ENCODE measurements at places on chromosomes 5 and 9.

GRCh38 chr9:119839888-119840287 lies 470.7 kb upstream of the BRINP1 start:
- no peak for DNase-seq

DNA sequence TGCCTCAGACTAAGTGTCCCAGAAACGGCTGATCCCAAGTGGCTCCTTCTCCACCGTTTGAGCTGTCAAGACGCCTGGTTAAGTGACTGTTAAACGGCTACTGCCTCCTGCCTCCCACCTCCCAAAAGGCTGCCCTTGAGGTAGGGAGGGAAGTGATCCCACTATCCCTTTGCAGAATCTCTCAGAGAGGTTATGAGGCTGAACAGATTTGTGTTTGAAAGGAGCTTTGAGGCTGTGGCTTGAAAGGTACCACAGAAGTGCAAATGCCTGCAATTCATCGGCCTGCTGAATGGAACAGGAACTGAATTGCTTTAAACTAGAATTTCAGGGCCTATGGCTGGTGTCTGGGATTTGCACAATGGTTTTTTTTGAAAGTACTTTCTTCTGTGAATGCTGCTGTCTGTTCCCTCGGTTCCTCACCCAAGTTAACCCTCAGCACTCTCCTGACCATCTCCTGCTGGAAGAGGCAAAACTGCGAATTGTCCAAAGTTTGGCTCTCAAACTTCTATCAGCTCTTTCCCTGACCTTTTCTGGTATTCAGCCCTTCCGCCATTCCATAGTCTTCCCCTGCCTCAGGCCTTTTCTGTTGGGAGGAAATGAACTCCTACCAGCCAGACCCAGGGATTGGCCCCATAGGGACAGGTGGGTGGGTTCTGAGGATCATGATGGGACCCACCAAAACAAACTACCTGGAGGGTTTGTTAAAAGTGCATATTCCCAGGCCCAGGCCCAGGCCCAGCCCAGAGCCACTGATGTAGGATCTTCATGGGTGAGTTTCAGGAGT lies 453.3 kb downstream of the KDM4C start:
- DNase-seq: no peak

DNA sequence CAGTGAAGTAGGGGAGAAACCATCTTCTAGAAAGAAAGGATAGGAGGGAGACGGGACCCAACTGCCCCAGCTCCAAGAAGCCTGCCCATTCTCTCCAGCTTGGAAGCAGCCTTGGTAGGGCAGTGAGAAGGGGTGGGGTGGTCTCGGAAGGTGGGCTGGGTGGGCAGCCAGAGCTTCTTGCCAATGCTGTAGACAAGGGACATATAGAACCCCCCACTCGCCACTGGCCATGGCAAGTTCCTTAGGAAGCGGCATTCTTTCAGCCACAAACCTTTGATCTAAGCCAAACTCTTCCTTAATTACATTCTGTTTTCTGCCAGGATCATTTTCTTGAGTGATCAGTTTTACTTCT lies 90.2 kb downstream of the PSD2 start:
- DNase-seq: no peak

GRCh38 chr5:60540856-60541805 lies 158.8 kb downstream of the DEPDC1B start:
- no peak for DNase-seq

DNA sequence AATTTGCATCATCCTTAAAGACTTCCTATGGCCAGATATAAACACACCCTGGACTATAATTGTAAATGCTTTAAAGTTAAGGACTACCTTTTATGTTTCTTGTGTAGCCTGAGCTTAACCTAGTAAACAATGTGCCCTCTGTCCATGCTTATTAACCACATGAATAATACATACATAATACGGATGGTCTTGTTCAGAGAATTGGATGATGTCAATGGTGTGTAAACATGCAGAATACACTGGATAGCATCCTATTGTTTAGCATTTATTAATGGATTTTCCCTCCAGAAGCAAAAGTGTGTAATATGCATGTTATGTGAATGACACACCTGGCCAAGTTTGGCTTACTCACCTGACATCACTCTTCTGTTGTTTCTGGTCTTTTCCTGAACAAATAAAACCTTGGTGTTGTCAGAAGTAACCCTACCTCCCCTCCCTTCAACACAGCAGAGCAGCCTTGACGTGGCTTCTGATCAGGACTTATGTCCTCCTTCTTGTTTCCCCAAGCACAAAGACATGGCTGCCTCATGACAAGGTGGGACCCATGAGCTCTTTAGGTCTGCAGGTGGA lies 517.9 kb downstream of the MTRR start:
- DNase-seq: no peak

GRCh38 chr5:77881528-77881927 lies 105.4 kb upstream of the TBCA start:
- no peak for DNase-seq

DNA sequence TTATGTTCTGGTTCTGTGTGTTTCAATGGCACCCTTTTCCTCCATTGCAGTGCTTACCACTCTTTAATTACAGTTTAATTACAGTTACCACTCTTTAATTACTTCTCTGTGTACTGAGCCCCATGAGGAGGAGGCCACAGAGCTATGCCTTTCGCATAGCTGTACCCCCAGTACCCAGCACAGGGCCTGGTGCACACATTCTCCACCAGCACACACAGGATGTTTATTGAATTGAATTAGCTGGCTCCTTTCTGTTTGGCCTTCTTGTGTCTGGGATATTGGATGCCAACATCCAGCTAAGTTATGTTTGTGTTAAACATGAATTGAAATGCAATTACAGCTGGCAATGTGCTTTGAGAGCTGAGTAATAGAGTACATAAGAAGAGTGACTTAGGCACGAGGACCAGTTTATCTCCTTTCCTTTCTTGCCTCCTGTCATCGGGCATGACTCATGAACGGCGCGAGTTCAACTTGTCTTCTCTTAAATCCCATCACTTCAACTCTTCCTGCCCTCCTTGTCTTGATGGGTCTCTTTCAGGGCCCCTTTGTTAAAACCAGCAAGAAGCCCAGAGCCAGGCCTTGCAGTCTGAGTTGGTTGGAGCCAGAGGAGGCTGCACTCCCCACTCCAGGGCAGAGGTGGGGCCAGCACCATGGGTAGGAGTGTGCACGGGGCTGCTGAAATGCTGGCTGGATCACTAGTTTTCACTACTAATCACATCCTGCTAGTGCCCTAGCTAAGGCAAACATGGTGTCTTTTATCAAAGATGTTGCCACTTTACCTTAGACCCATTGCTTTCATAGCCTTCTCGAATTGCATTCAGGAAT lies 37.4 kb downstream of the MVB12B start:
- no peak for DNase-seq

GRCh38 chr5:35860686-35861085 lies 4.0 kb downstream of the IL7R start:
- no peak for DNase-seq

GRCh38 chr5:33734537-33734936 lies 157.3 kb downstream of the ADAMTS12 start:
- no peak for DNase-seq

GRCh38 chr5:173969167-173970049 lies 19.6 kb upstream of the C5orf47 start:
- no peak for DNase-seq

GRCh38 chr9:86285261-86285660 lies 2.9 kb upstream of the ISCA1 start:
- DNase-seq: no peak

DNA sequence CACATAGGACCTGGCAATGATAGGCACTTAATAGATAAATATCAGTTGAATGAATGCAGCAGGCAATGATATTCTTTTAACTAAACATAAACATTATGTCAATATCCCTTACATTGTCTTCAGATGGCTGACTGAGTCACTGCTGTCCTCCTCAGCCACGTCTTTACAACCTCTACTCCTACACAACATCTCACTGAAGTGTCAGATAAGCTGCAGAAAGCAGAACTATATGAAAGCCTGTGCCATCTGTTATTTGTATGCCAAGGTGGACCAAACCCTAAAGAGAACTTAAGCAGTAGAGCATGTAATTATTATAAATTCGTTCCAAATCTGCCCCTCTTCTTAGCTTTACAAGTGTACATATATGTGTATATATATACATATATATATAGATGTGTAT lies 271.2 kb downstream of the RASEF start:
- no peak for DNase-seq

DNA sequence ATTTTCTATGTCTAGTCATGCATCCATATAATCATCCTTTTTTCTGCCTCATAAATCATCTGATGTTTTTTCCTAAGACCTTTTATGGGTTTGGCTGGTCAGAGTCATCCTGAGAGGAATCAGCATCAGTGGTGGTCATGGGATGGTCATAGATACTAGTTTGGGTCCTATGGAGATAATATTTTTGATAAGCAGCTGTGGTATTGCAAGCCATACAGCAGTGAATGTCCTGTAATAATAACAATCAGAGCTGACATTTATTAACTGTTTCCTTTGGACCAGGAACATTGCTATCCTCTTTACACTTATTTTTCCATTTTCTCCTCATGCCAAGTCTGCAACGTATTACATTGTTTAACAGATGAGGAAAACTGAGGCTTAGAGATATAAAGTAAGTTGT lies 83.1 kb downstream of the TEX10 start:
- no peak for DNase-seq

- no peak for DNase-seq
Measured at GRCh38 chr5:95102687-95103086, 182.2 kb downstream of the MCTP1 start.

DNA sequence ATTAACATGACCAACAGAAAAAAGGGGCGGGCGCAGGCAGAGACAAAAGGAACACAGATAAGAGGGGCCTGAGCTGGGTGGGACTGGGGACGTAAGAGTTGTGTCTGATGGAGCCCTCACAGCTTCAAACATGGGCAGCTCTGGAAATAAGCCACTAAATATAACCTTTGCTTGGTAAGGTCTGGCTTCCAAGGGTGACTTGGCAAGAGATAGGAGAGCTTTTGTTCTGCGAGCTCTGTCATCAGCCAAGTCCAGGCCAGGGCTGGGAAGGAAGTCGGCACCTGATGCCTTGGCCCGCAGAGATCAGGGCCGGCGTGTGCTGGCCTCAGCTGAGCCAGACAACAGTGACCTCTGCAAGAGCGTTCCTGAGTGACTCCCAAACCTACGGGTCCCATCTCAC lies 11.8 kb downstream of the TRUB2 start:
- DNase-seq: no peak

- DNase-seq: no peak
Measured at GRCh38 chr9:16598316-16598715, 272.2 kb downstream of the BNC2 start.

DNA sequence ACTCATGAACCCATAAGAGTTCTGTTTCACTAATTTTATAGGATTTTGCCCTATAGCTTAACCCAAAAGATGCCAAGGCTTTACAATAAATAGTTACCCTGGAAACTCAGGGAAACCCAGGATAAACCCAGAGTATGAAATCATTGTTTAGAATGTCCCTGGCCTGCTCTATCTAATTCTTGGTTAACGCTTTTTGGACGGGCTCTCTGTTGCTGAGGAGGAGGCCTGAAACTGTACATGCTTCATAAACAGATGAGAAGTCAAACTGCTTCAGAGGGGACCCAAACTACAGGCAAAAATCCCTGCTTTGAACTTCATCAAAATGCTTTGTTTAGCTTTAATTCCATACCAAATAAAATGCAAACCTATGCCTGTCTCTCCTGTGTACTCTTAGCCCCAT lies 291.9 kb downstream of the SH3GL2 start:
- DNase-seq: no peak

DNA sequence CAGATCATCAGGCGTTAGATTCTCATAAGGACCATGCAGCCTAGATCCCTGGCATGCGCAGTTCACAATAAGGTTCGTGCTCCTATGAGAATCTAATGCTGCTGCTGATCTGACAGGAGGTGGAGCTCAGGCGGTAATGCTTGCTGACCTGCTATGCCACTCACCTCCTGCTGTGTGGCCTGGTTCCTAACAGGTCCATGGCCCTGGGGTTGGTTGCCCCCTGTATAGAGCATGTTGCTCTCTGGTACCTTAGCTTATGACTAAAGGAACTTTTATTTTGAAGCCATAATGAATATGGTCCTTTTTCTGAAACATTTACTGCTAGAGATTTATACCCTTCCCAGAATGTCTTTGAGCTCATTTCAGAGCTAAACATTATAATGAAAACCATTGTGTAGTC lies 3.1 kb downstream of the MAN2A1 start:
- no peak for DNase-seq

DNA sequence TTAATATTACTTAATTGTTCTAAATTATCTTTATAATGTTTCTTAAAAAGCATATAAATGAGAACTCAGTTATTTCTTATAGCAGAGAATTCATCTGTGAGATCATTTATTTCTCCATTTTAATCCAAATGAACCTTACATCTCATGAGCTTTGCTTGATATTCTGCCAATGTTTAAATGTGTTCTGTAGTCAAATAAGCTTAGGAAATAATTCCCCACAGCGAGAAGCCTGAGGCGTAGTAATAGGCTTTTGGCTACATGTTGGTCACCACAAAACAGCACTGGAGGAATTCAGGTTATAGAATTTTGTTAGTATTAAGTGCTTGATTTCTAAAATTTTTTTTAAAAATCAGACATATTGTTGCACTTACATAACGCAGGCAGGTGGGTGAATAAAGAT lies 585.3 kb upstream of the RORB start:
- DNase-seq: no peak

GRCh38 chr5:26568316-26568715 lies 470.1 kb downstream of the CDH9 start:
- no peak for DNase-seq
